Central memory CD8-positive, alpha-beta T cell (primary cell): ENCODE measurements at places on chromosomes 3 and 15.

- DNase-seq = no peak
Measured at GRCh38 chr15:41955100-41955499, 17.3 kb downstream of the EHD4 start.

DNA sequence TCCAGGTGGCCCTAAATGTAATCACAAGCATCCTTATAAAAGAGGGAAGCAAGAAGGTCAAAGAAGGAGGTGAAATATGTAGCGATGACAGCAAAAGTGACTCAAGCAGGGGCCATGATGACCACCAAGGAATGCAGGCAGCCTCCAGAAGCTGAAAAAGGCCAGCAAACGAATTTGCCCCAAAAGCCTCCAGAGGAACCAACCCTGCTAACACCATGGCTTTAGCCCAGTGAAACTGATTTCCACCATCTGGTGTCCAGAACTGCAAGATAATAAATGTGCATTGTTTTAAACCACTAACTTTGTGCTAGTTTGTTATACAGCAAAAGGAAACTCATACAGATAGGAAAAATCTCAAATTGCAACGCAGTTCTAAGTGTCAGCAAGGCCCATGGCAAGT is 23.0 kb upstream of the RBSN start:
- DNase-seq = no peak

DNA sequence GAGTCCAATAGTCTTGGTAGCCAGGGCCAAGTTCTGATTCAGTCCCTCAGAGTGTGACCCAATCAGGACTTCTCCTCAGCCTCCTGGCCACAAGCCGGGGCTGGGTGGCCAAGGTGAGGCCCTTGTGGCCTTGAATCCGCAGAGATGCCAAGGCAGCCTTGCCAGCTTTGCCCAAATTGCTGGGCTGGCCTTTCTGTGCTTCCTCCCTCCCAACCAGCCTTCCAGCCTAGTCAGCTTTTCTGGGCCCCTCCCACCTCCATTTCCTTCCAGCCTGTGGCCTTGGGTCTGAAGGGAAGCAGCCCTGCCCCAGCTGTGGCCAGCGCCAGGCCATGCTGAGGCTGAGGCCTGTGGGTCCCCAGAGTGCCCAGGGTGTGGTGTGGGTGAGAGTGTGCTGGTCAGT is 34.3 kb upstream of the ANKDD1A start:
- no peak for DNase-seq

- DNase-seq = no peak
Measured at GRCh38 chr15:83404121-83404520, 43.0 kb upstream of the SH3GL3 start.

GRCh38 chr3:143242101-143242500 is 122.5 kb downstream of the CHST2 start:
- DNase-seq = no peak

- no peak for DNase-seq
Measured at GRCh38 chr3:100709842-100710260, 557 bp downstream of the TFG start.

- no peak for DNase-seq
Measured at GRCh38 chr3:76096036-76096435, 310.7 kb upstream of the ZNF717 start.

DNA sequence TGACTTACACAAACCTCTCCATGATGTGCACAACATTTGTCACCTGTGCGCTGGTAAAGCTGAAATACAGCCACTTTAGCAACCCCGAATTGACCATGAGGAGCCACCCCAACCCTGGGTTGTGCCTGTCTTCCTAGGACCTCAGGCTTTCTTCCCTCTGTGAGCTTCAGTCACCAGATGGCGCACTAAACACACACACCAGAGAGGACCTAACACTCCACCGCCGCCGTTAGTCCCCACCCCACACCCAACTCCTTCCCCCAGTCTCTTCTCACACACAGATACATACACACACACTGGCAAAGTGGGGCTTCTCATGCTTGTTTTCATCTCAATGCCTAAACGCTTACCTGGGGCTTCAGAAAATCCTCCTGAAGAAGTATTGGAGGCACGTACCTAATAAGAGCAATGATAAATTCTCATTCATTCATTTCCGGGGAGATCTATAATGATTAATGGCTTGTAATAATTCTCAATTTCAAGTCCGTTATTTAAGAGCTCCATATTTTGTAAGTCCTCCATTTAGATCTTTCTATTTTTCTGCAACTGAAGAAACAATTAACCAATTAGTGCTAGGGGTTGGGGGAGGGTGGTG is 2.1 kb upstream of the CCDC80 start:
- peak; percentile 68 for DNase-seq

DNA sequence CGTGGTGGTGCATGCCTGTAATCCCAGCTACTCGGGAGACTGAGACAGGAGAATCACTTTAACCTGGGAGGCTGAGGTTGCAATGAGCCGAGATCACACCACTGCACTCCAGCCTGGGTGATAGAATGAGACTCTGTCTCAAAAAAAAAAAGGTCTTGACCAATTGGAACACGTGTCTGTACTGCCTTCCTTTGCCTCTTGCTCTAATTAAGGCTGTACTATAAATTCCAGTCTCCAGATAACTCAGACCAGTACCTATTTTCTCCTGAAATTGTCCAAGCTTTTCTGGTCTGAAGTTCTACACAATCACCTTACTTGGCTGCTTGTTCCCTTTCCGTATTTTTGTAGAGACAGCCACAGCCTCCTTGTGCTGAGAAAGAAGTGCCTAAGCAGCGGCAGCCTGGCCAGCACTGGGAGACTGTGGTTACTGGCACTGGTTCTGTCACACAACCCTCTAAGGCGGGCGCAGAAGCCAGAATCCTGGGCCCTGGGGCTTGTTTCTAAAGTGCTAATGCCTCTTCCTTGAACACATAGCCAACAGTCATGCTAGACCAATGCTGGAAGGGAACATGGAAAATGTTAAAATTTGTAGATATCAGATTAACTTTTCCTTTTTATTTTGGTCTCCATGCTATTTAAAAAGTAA is 6.2 kb upstream of the CEP70 start:
- no peak for DNase-seq

DNA sequence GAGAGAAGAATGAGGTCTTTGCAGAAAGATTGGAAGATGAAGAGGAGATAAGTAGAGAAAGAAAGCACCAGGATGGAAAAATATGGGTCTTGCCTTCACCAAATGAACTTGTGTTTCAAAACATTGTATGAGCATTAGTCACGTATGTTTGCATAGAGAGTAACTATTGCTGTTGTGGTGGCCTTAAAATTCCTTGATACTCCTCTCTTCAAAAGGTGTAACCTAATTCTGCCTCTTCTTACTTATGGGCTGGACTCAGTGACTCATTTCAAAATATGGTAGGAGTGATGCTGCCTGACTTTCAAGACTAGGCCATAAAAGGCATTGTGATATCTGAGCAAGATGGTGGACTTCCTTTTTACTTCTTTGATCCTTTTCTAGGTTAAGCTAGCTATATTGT is 228.7 kb upstream of the ZNF385D start:
- DNase-seq = no peak

DNA sequence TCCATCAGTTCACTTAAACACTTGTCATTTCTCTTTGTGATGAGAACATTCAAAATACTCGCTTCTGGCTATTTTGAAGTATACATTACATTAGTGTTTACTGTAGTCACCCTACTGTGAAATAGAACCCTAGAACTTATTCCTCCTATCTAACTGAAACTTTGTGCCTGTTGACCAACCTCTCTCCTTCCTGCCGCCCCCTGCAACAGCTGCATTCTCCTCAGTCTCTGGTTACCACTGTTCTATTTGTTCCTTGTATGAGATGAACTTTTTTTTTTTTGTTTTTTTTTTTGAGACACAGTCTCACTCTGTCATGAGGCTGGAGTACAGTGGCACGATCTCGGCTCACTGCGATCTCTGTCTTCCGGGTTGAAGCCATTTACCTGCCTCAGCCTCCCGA is 2.9 kb downstream of the RAD51 start:
- DNase-seq = no peak

DNA sequence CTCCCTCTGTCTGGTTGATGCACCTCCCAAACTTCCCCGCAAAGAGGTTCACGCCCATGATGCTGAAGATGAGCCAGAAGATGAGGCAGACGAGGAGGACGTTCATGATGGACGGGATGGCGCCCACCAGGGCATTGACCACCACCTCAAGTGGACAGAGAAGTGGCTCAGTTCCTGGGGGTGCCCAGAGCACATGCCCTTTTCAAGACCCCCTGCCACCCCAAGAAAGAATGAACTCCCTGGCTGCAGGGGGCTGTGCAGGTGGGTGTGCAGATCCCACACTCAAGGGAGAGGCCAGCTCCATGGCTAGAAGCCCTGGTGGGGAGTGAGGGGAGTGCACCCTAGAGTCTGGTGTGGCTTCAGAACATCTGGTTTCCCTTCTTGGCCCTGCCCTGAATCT is 64.1 kb downstream of the EXOG start:
- no peak for DNase-seq

- no peak for DNase-seq
Measured at GRCh38 chr15:42621996-42622925, 46.9 kb downstream of the STARD9 start.

DNA sequence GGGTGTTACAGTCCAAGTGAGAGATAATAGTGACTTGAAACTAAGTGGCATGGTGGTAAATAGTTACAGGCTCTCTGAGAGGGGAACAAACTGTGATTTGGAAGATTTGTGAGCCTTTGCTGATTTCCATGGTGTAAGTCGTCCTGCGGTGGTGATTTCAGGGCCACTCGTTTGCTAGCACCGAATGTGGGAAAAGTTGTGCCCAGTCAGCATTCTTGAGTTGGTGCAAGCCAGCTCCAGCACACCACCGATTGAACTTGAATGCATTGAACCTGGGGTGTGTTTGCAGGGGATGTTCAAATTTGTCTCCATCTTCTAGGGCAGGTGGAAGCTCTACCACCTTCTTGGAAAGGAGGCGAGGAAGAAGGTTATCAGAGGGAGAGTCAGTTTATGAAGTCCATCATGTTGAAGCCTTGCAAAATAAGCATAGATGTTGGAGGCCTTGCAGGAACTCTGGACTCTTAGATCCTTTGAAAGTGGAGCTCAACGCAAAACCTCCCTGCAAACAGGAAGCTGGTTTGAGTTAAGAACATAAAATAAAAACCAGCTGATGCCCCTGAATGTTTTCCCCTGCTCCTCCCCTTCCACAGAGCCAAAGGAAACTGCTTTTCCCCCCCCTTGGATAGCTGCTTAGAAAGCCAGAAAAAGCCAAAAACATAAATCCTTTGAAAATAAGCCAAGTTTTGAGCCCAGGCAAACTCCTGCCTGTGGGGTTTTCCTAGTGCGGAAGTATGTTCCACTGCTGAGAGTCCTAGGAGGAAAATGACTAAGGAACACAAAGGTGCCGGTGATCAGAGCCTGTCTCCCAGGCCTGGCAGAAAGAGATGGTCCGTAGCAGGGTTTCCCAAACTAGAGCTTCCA is 21.9 kb downstream of the MAPKBP1 start:
- no peak for DNase-seq

- DNase-seq = no peak
Measured at GRCh38 chr3:30873671-30874070, 20.8 kb downstream of the GADL1 start.

GRCh38 chr15:91706322-91707032 is 147.0 kb upstream of the SLCO3A1 start:
- DNase-seq = peak; percentile 70

- no peak for DNase-seq
Measured at GRCh38 chr3:127096256-127097071, 96.5 kb upstream of the PRR23E start.

- no peak for DNase-seq
Measured at GRCh38 chr3:46542801-46543201, 23.3 kb downstream of the LRRC2 start.

GRCh38 chr3:158057666-158058065 is 48.6 kb downstream of the SHOX2 start:
- no peak for DNase-seq
